ENCODE measurements at places on chromosomes 16 and 17.

GRCh38 chr17:67868176-67868575 lies 42.9 kb downstream of the BPTF start:
- DNase-seq = no peak

DNA sequence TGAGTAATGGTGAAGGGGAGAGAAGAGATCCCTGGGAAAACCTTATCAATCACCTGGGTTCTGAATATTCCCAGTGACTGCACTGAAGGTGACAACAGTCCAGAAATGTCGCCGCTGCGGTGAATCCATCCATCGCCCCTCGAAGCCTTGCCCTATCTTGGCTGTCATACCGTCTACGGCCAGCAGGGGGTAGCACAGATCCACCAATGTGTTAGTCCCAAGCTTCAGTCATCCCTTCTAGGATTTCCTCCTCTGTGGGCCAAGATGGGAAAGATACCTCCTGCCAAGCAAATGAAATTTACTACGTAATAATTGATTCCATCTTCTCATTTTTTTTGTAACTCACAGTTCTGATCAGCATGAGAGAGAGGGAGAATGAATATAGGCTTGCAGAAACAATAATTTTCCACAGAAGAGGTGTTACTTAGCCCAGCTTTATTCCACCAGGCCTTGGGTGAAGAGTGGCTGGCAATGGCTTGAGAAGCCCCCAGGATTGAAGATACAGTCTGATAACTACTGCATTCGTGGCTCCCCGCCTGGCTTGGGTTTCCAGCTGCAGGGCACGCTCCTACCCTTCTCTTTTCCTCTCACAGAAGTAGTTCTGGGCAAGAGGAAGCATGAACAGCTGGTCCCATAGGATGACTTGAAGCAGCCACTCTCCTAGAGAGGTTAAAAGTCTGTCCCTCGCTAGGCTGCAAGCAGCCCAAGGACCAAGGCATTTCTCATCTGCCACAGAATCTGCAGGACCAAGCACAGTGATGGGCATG lies 2.6 kb upstream of the FMNL1 start:
- peak; percentile 57 for DNase-seq

- DNase-seq = no peak
These were observed 32.0 kb upstream of the MYO18A start for GRCh38 chr17:29212094-29212631.

GRCh38 chr16:83002351-83003334 lies 375.9 kb downstream of the CDH13 start:
- DNase-seq = no peak

GRCh38 chr17:9355846-9356245 lies 219.8 kb downstream of the STX8 start:
- DNase-seq = no peak

Data from D721Med (cell line).